Activated CD4-positive, alpha-beta memory T cell treated with anti-CD3 and anti-CD28 coated beads for 36 hours (primary cell): ENCODE measurements at places on chromosomes 2 and 18. TPM values are rescaled to one million over a fixed set of nuclear protein-coding genes. Genes with fewer than 3 reads are reported as not detected.

- H3K27ac ChIP-seq = no peak overlapping the region
- H3K27me3 ChIP-seq = no peaks in the 10 kb centered on the region
- H3K4me1 ChIP-seq = peaks cover 8% of the 10 kb centered on the region
Observed at GRCh38 chr2:20303966-20304365, 46.7 kb downstream of the PUM2 start.

- H3K4me1 ChIP-seq = peaks cover 20% of the 10 kb centered on the region
- no peak overlapping the region for H3K27ac ChIP-seq
- no peaks in the 10 kb centered on the region for H3K27me3 ChIP-seq
Observed at GRCh38 chr18:56662063-56662408, 10.9 kb downstream of the WDR7 start.

DNA sequence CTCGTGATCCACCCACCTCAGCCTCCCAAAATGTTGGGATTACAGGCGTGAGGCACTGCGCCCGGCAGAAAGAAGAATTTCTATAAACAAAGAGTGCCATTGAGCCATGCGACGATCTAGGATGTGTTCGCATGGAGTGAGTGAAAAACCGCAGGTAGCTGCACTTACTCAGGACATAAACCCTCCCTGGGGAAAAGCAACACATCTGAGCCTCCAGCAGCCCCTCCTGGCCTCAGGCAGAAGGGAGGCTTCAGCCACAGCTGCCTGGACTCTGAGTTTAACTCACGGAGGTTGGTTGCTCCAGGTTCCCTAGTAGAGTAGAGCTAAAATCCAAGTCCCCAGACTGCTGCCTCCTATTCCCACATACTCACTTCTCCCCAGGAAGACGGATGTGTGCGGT lies 11.3 kb upstream of the STK25 start:
- DNase-seq = no peak
- H3K4me1 ChIP-seq = peaks cover 11% of the 10 kb centered on the region
- no peaks in the 10 kb centered on the region for H3K36me3 ChIP-seq
- no peak overlapping the region for H3K4me3 ChIP-seq
- H3K27me3 ChIP-seq = peaks cover 4% of the 10 kb centered on the region
- no peak overlapping the region for H3K27ac ChIP-seq

GRCh38 chr2:235291461-235291860 lies 202.4 kb upstream of the AGAP1 start:
- H3K4me3 ChIP-seq = no peak overlapping the region
- no peak for DNase-seq
- no peaks in the 10 kb centered on the region for H3K4me1 ChIP-seq
- H3K27ac ChIP-seq = no peak overlapping the region

DNA sequence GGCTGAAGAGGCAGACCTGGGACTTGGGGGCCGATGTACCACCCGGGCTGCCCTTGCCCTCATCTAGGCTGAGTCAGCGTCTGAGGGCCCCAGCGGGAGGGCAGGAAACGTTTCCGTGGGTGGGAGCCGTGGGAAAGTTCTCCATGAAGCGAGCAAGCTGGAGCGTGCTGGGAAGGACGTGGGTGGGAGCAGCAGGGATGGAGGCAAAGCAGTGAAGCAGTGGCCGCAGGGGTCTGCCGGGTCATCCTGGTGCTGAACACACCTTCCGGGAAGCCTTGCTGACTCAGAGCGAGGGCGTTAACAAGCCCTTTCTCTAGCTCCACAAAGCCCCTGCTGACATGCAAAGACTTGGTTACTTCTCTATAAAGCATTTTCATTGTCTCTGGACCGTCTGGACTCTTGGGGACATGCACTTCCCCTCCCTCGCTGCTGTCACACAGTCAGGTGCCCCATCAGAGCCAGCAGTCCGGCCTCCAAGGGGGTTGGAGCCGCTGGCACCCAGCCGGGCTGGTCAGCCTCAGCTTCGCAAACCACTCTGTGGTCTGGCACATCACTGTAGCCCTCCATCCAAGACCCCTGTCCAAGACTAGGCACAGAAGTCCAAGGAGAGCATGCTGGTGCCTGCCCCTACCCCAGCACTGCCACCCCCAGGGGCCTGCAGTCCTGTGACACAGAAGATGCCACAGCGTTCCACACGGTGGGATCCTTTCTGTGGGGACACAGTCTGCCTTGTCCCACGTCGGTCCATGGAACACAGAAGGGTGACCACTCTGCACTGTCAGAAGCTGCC lies 115.1 kb upstream of the GPC1 start:
- DNase-seq = no peak
- no peaks in the 10 kb centered on the region for H3K36me3 ChIP-seq

ARHGAP25 gene
- total RNA-seq = 87.7 TPM

STK39 gene
- total RNA-seq = 53.8 TPM
